ENCODE measurements at places on chromosomes 7 and 10.

GRCh38 chr7:638256-639011 lies 88.1 kb upstream of the DNAAF5 start:
- DNase-seq, result no peak

DNA sequence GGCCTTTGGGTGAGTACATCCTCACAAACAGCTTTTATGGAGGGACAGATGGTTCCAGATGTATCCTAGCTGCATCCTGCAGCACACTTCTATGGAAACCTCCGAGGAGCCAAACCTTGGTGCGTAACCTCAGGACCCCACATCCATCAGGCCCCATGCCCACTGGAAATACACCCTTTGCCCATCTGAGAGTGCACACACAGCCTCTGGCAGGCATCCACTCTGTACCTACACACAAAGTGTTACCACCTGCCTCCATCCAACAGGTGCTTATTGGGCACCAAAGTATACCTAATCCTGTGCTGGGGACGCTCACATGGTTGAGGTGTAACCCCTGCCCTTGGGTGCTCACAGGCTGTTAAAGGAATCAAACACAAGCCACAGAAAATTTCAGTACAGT lies 117.9 kb downstream of the ADCY1 start:
- DNase-seq, result no peak

- no peak for DNase-seq
Observed at GRCh38 chr7:119711104-119711503, 561.9 kb upstream of the KCND2 start.

DNA sequence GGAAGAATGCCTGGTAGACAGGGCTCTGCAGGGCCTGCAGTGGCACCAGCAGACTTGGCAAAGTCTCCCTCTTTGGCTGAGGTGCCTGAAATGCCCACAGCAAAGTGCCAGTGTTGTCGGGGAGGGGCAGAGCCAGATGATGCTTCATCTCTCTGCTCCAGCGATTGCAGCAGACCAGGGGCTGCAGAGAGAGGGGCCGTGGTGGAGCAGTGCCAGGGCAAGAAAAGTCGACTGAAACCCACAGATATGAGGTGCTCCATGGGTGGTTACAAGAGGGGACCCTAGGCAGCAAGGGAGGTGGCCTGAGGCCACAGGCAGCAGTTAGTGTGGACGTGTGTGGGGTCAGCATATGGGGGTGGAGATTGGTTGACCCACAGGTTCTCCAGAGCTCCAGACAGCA lies 123.5 kb upstream of the SHH start:
- no peak for DNase-seq

DNA sequence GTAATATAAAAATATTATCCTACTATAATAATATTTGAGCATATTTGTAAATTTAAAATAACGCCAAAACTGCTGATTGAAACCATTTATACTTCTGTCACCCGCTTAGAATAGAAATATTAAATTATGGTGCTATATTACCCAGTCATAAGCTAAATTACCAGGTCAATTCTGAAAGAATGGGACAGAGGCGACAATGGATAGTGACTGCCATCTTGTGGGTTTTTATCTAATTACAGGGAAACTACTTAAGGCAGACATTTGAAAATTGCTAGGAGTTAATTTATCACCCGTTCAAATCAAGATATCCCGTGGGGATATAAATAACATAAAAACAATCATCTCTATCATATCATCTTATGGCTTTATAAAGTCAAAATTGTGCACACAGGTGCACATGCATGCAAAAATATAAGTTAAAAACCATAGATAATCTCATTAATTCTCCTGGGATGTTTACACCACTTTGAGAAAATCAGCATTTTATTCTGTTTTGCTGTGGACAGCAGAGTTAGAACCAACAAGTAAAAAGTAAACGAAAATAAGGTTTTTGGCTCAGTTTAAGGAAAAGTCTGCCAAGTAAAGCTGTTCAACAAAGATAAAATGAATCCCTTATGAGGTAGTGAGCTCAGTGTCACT lies 41.3 kb upstream of the HPSE2 start:
- no peak for DNase-seq

DNA sequence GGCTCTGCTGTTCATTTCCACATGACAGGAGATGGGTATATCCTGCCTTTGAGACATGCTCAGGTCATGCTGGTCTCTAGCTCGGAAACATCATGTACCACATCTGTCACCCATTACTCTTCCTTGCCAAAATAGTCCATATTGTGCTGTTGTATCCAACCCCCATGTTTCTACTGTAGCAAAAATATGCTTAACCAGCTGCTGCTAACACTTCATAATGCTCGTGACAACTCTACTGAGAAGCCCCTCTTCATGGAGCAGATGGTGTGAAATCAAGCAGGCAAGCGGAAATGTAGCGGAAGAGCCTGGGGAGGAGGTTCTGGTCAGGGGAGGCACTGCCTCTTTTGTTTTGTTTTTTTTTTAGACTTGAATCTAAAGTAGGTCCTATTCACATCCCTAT lies 82.9 kb downstream of the NPY start:
- DNase-seq, result no peak

DNA sequence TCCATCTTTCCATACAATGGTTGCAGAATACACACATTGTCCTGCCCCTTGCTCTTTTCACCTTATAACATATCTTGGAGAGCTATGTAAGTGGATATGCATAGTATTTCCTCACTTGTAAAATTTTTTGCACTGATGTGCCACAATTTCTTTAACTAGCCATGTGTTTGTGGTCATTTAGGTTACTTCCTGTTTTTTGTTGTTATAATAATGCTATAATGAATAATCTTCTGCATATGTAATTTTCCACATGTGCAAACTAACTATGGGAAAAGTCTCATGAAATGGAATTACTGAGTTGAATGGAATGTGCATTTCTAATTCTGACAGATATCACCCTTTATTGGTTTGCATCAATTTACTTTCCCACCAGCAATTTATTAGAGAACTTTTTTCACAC lies 2.8 kb downstream of the TAS2R41 start:
- no peak for DNase-seq

GRCh38 chr10:103715430-103715829 lies 139.9 kb downstream of the SH3PXD2A start:
- DNase-seq, result peak; percentile 31

GRCh38 chr10:83553366-83553765 lies 585.9 kb upstream of the GHITM start:
- no peak for DNase-seq

DNA sequence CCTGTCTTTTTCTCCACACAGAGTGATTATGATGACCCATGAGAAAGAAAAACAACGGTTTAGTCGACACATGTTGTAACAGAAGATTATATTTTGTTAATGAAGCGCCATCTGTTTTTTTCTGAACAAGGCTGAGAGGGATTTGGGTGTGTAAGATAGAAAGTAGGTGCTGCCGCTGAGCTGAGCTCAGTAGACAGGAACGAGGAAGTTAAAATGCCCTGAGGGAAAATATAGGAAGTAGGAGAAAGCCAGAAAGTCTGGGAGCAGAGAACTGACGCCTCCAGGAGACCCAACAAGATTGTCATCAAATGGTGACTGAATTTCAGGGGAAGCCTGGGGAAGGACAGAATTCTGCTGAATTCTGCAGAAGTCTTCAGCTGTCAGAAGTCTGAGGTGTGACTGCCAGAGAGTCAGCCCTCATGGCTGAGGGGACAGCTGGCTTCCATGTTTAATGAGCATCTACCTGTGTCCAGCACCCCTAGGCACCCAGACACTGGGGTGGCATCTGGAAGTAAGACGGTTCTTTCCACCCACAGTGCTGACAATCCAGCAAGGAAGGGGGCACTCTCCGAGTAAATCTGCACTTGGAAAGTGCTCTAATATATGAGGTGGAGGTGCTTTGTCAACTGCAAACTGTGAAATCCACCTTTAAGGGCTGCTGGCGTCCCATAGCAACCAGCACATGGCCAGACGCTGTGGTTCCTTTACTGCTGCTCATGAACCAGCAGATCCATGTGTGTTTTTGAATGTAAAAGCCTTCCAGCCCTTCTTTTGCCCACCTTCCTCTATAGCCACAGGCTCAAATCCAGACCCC lies 12.5 kb upstream of the TSPAN15 start:
- no peak for DNase-seq

DNA sequence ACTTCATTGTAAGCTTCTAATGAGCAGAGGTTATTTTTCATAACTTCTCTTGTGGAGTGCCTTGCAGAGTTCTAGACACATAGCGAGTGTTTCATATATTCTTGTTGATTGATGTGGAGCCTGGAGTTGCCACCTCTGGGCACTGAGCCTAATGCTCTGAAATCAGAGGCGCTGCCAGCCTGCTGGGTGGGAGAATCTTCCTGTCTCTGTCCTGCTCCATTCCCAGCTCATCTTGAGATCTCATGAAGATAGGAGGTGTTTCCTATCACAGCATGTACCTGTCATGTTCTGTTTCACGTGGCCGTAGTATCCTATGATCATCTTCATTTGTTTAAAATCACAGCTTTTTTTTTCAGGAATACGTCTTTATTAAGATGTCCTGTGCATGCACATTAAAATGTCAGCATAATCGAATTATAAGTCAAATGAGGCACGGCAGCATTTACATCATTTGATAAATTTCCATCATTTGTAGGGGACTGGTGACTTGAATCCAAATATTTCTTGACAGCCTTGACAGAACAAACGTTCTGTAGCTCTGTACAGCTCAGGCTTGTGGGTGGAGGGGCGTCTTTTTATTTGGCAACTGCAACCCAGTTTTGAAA lies 393.0 kb downstream of the PHTF2 start:
- DNase-seq, result no peak

DNA sequence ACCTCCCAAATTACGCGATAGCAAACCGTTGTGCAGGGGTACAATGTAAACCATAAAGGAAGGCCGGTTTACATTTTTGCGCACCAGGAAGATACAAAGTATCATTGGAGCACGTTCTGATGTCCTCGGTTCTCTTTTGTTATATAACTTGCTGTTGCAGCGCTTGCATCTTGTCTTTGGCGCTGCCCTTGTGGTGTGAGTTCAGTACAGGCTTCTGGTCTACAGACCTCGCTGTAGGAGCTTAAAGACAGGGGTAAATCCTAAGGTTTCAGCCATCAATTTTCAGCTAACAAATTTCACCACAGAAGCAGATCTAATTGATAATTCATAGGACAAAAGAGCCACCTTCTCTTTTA lies 1.5 kb upstream of the MKX start:
- DNase-seq, result no peak

GRCh38 chr10:69327463-69328379 lies 49.4 kb downstream of the HK1 start:
- DNase-seq, result no peak

- no peak for DNase-seq
Observed at GRCh38 chr7:155835446-155836215, 23.4 kb upstream of the SHH start.

- DNase-seq, result peak; percentile 61
Observed at GRCh38 chr7:47757921-47758411, 176.1 kb upstream of the TNS3 start.

DNA sequence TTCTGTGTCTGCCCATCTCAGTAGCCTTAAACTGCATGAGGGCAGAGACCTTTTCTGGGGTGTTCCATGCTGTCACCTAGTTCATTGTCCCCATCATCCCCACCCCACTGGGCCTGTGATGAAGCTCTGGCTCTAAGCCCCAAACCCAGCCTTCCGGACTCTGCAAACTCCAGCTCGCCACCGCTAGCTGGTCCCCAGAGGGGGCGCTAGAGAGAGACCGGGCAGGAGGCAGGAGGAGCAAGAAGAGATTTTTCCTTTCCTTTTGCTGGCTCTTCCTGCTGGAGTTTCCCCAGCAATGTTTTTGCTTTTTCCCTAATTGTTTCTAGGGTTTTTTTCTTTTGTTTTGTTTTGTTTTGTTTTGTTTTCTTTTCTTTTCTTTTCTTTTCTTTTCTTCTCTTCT lies 234.4 kb downstream of the TEX36 start:
- DNase-seq, result no peak

GRCh38 chr10:10498781-10499180 lies 518.9 kb upstream of the CELF2 start:
- no peak for DNase-seq

- DNase-seq, result no peak
Observed at GRCh38 chr7:143415742-143416397, 7.2 kb upstream of the EPHA1 start.

- DNase-seq, result no peak
Observed at GRCh38 chr7:140375892-140376730, 22.2 kb downstream of the SLC37A3 start.

DNA sequence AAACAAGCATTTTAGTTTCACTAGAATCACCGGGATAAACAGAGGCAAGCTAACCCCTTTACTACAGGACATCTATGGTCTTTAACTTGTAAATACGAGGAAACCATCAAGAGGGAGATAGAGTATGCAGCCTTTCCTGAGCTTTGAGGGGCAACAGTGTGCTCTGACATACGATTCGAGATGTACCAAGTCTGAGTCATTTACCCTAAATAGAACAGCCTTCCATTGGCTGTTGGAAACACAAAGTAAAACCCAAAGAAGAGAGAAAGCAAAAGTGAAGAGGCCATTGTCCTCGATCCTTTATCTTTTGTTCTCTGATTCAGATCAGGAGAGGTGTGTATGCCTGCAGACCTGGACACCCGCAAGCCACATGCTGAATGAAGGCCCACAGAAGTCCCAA lies 289.5 kb downstream of the KCNMA1 start:
- no peak for DNase-seq

DNA sequence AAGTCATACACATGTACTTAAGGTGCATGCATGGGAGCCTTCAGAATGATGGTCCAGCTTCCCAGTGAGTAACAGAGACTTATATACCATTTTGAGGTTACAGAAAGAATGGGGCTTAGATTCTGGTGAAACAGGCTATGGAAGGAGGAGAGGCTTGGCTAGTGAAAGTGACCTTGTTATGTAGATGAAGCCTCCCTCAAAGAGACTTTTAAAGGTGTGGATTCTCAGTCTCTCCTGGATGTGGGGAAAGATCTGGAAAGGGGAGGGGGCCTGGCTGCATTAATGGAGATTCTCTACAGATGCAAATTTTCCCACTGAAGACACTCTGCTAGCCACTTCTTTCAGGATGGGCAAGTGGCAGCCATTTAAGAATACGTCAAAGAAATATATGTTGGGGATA lies 5.5 kb downstream of the RASSF4 start:
- no peak for DNase-seq

DNA sequence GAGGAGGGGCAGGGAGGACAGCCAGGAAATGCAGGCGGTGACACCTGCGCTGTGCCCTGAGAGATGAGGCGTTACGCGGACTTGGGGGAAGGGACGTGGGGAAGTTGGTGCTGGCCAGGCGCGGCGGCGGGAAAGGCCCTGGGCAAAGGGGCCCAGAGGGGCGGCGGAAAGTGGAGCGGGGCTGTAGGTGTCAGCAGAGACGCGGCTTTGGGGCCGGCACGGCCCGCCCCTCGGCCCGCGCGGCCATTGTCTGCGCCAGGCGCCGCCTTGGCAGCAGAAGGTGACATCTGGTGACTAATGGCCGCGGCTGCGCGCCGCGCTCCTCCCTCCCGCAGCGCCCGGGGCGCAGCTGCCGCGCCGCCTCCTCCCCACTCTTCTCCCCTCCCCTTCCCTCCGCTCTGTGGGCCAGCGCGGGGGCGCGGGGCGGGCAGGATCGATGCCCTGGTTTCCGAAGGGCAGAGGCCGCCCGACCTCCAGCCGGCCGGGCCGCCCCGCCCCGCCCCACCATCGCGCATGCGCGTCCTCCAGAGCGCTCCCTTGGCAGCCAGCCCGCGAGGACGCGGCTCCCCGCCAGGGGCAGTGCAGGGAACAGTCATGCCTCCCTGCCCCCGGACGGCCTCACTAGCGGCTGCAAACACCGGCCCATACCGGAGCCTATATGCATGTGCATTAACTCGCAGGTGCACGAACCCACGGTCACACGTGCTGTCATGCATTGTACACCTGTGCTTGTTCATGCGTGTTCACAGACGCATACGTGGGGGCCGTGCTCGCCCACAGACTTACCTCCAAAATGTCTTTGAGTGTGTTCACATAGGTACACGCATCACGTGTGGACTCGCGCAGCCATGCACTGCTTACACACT lies 269.6 kb downstream of the RPS24 start:
- DNase-seq, result peak; percentile 84

- DNase-seq, result no peak
Observed at GRCh38 chr10:34798654-34799053, 16.4 kb downstream of the PARD3 start.
